ENCODE measurements at places on chromosomes 4 and X. TPM values are rescaled to one million over a fixed set of nuclear protein-coding genes. Genes with fewer than 3 reads are reported as not detected.
A peak's percentile ranks its signal among the peaks of the same experiment; 100 is the strongest.

GUCY1A1 gene
- total RNA-seq = 0.75 TPM

STOX2 gene
- 26.7 TPM for total RNA-seq

GRCh38 chr4:27928761-27929540, 1068.3 kb downstream of the STIM2 start:
- no peak for DNase-seq

- DNase-seq = no peak
Observed at GRCh38 chr4:142265536-142265935, 580.6 kb downstream of the INPP4B start.

DNA sequence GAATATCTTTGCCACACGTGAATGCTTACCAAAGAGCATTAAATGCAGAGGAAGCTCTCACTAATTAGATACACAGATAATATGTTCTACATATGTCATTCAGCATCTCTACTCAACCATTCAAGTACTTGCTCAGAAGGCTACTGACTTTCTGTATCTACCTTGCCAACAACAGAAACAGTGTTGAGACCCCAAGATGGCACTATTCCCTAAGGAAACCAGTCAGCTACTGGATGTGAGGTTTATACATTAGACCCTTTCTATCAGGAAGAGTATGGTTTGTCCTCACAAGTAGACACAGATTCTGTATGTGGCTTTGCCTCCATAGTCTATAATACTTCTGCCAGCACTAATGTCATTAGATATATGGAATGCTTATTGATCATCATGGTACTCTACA, 443.9 kb upstream of the INTU start:
- DNase-seq = no peak

DNA sequence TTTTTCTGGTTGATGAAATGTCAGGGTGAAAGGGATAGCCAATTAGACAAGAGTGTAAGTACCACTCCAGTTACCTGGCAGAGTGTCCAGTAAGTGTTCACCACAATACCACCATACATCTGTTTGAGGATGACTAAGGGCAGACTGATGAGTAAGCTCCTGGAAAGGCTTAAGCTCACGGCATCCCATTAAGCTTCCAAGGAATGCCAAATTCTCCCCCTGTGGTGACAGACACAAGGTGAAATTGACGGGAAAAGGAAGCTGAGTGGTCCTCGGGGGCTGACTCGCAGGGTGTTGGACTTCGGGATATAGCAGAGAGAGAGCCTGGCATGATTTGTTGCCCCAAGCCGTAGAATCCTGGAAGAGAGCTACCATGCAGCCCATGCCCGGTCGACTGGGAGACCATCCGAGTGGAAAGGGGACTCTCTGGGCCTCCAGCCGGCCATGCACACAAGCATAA, 7.6 kb upstream of the BST1 start:
- DNase-seq = no peak

DNA sequence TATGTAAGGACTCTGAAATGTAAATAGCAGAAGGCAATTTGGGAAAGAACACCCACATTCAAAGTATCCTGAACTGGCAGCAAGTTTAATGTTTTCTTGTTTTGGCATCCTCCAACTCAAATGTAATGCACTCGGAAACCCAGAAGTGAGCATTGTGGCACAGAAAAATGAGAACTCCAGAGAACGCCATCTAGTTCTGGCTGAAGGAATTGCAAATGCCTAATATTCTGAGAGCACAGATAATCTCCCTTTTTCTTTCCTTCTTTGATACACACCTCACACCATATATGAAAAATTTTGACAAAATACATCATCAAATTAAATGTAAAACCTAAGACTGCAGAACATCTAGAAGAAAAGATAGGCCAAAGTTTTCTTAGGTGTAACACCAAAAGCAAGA, 52.1 kb downstream of the PWWP3B start:
- no peak for DNase-seq

DNA sequence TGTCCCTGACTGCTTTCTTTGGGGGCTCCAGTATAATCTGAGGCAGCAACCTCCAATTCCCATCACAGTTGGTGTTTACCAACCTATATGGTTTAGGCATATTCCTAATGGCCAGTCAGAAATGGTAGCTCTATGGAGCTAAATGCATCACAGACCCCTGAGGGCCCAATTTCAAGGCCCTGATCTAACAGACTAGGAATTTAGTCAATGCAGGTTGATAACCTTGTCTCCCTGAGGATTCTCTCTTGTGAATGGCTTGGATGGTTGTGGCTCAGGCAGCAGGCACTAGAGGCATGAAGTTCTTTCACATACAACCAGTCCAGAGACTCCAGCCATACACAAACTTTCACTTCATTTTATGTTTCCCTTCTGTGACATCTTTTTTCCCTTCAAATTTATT, 59.4 kb downstream of the TMPRSS11F start:
- DNase-seq = no peak

DNA sequence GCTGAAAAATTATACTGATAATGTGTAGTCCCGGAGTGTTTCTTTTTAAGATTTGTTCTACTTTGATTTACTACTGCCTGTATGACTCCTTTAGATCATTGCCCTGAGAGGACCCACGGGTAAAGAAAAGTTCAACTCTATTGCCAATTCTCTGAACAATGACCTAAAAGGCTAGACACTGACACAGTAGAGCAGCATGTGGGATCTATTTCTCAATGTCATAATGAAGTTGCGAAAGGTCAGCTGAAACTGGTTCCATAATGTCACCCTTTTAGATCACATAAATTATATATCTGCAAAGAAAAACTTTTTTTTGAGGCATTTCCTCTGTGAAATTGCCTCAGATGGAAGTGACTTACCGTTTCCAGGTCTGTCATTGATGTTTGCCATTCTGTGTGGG, 67.4 kb downstream of the GLRB start:
- no peak for DNase-seq

GRCh38 chrX:82458207-82458754, 1049.8 kb upstream of the POU3F4 start:
- DNase-seq = no peak

STS gene
- 6.9 TPM for total RNA-seq

PAGE4 gene
- total RNA-seq = not detected

GRCh38 chr4:83758285-83758684, 222.4 kb downstream of the GPAT3 start:
- DNase-seq = no peak

GRCh38 chr4:2535376-2536192, 863 bp upstream of the FAM193A start:
- DNase-seq = peak; percentile 56

GRCh38 chrX:18465051-18465450, 39.6 kb downstream of the CDKL5 start:
- no peak for DNase-seq

- DNase-seq = no peak
Observed at GRCh38 chr4:56575820-56576429, 70.3 kb downstream of the ARL9 start.

DNA sequence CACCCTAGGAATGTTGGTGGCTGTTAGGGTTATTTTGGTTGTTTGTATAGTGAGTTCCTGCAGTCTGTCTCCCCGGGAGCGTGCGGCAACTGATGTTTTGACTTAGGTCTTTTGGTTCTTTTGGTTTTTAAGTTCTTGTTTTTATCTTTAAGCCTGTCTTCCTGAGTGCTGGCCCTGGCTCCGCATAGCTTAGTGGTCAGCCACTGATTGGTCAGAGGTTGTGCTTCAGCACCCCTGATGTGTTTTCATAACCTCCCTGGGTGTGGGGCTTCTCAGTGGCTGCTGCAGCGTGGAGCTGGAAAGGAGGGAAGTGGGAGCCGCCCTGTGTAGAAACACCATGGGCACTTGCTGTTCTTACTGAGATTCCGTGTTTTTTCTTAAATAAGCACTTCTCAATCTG, 5.1 kb downstream of the PIGG start:
- no peak for DNase-seq

DNA sequence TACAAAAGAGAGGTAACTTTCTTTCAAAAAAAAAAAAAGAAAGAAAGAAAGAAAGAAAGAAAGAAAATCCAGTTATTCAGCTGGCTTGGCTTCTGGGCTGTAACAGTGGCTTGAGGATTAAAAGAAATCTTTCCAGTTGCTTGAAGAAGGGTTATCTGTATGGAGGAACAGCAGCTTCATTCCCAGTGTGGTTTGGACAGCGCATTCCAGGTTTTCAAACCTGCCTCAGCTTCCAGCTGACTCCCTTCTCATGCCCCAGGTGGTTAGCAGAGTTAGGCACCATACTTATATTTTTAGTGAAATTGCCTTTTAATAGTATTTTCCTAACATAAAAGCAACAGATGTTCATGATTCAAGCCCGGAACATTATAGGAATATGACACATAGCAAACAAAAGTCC, 48.6 kb downstream of the TMEM164 start:
- DNase-seq = no peak

DNA sequence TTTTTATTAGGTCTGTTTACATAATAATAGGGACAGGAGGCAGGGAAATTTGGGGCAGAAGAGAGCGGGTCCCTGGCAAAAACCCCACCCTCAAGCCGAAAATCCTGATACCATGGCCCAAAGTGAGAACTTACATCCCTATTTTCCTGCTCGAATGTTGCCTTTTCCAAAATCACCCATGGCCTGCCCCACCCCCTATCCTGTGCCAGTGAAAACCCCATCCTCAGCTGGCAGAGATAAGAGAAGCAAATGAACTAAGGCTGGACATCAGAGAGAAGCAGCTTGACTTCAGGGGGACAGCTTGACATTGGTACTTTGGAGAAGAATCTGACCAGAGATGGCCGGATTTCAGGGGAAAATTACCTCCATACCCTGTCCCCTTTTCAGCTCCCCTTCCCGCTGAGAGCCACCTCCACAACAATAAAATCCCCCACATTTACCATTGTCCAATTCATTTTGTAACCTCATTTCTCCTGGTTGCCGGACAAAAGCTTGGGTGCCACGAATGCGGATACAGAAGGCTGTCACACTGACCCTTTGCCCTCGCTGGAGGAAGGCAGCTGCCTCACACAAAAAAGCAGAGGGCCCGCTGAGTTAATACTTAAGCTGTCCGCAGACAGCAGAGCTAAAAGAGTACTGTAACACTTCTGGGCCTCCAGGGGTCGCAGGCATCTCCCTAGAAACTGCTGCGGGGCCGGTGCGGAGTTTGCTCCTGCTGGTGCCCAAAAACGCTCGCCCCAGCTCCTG, 196.2 kb downstream of the SNCA start:
- DNase-seq = peak; percentile 58

DNA sequence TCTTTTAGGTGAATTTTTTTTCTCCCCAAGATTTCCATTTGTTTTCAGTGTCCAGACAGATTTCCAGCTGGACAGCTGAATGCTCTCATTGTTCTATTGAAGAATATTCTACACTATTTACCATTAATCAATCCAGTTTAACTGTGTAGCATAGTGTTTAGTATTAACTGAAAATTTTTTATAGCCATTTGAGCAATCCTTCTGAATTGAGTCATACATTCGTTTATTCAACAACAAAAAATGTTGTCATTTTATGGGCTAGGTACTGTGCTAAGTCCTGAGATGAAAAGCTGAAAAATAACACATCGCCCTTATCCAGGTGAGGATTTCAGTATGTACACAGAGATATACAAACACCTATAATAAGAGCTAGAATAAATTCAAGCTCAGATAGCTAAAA, 223.3 kb downstream of the COL25A1 start:
- no peak for DNase-seq

DNA sequence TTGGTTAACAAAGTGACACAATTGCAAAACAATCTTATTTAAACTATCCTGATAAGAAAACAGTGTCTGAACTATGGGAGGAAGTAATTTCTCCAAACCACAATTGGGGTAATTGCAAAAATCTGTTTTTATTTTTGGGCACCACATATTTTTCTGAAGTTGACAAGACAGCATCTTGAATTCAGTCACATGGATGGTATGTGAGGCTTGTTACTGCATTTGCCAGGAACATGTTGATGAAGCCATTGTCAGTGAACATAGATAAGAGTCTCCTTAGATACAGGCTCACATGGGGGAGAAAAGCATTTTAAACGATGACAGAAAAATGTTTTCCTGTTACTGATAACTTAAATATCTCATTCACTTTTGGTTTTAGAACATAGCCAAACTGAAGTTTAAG, 5.5 kb upstream of the USP53 start:
- no peak for DNase-seq

ARMCX2 gene
- 85.6 TPM for total RNA-seq

DNA sequence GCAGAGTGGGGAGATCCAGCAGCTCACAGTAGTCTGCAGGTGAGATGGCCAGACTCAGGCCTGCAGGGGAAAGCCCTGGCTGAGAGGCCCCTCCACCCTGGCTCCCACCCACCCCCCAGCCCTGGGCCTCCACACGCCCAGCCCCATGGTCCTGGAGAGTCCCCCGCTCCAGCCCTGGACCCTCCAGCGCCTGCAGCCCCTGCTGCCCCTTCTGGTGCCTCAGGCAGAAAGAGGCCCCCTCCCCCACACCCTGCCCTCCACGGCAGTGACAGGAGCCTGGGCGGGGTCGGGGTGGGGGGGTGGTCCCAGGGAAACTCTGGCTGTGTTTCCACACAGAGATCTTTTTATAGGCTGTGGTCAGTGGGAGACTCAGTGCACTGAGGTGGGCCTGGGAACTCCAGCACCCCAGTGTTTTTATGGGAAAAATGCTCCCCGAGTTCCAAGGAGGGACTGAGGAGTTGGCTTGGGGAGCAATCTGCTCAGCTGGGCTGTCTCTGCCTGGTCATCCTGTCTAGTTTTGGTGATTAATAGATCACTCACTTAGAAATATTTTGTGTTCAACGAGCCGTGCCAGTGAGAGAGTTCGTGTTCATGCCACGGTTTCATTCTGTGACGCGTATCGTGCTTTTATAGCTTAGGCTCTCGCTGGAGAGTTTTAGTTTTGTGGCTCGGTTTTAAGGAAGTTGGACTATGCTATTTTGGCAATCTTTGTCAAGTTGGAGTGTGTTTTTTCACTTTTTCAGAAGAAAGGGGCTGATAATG, 53.1 kb upstream of the HGFAC start:
- peak; percentile 34 for DNase-seq
